Bronchial epithelial cell (primary cell): ENCODE measurements at places on chromosomes 4 and X.

- DNase-seq = no peak
Measured at GRCh38 chr4:8216443-8217245, 17.6 kb downstream of the SH3TC1 start.

DNA sequence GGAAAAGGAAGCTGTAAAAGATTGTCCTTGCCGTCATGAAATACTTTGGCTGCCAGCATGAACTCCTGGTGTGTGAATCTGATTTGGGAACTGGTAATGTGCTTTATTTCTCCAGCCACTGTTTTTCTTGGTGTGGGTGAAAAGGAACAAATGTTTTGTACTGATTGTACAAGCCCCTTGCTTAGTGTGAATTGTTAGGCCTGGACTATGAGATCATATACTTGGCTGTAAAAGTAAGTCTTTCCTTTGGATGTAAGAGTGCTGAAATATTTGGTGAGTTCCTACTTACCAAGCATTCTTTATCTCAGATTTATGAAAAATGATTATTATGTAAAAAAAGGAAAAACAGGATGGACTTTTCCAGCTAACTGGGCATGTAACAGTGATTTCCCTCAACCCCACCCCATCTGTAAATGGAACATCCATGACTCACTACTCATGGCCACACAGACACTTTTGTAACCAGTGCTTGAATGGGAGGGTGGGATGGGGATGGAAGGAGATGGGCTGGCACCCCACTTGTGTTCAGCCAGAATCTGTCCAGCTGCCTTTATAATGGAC lies 6.3 kb downstream of the FNIP2 start:
- peak; percentile 64 for DNase-seq

DNA sequence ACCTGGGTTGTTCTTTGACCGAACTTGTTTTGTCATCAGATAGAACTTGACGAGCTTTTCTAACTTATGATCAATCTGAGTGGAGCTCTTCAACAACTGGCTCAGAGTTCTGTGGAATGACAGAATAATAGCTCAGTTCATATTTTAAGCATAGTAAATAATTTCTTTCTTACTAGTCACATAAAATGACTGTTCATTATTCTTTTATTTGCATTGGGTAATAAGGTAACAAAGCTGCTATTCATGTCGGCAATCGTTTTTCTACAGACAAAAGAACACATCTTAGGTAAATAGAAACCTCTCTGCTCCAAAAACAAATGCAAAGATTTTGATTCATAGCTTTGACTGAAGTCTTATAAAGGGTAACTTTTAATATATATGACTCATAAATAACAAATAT lies 57.3 kb upstream of the CXCL8 start:
- DNase-seq = peak; percentile 94

GRCh38 chr4:169510617-169511016 lies 101.8 kb downstream of the NEK1 start:
- no peak for DNase-seq

DNA sequence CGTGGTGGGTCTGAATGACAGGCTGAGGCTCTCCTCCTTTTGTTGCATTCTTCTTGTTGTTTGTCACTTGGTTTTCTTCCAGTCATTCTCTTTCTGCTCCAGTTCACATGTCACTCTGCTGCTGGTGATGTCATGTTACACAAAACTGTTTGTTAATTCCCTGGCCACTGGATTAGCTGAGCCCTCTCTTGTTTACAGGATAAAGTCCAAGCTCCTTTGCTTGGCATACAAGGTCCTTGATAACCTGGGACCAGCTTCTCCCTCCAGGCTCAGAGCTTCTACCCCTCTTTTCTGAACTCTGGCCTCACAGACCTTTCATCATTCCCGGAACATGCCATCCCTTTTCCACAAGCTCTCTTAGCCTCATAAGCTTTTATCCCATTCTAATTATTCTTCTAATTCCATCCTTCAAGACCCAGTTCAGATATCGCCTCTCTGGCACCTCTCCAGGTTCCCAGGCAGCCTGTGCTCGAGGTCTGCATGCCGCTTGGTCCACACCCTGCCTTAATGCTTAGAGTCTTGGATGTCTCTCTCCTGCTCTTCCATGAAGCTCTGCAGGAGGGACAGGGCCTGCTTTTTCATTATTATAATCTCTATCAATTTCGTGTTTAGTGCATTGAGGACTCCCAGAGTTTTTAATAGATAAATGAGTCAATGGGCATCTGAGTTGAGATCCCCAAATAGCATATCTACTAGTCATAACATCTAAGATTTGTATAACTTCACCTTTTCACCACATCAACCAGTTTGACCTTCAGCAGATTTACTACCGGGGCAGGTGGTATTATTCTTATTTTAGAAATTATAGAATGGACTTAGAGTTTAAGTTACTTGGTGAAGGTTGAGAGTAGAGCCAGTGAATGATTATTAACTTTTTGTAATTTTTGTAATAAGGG lies 98.7 kb downstream of the TMEM131L start:
- DNase-seq = no peak

- DNase-seq = peak; percentile 38
Measured at GRCh38 chr4:52659001-52659721, at the start of gene USP46. Gene USP46, minus strand, starts transcription at chr4:52659301. Its CDS starts 151 bp downstream, at chr4:52659150.

GRCh38 chr4:156190615-156191014 lies 236.9 kb upstream of the CTSO start:
- peak; percentile 70 for DNase-seq

DNA sequence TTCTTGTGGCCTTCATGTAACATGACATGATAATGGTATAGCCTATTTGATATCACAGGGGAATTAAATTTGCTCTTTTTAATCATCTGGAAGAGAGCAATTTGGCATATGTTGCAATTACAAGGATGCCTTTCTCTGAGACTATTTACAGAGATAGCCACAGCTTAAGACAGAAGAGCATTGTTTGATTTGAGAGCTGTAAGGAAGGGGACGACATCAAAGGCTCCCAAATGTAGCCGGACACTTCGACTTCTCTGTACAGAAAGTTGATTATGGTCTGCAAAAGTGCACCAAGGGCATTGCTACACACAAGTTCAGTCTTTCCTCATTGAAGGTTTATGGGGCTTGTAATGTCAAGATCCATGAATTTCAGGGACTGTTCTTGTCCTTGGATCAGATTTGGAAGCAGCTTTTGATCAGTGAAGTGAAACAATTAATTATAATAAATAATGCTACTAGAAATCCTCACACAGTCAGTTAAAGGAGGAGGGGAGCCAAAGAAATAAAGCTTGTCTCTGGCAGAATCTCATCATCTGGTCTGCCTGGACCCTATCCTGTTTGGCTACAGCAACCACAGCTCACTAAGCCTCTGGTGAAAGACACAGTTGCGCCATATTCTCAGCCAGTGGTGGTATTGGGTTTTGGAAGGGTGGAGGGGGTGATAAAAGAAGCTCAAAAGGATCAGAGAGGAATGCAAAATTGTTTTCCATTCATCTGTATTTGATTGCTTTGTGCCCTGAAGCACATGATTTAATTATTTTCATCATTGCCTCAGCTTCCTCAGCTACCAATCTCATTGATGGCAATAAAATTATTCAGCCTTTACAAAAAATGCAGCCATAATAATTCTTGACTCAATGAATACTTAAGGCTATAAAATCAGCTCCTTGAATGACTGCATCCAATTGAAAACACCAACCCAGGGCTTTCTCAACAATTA lies 654.3 kb upstream of the LCORL start:
- DNase-seq = no peak

DNA sequence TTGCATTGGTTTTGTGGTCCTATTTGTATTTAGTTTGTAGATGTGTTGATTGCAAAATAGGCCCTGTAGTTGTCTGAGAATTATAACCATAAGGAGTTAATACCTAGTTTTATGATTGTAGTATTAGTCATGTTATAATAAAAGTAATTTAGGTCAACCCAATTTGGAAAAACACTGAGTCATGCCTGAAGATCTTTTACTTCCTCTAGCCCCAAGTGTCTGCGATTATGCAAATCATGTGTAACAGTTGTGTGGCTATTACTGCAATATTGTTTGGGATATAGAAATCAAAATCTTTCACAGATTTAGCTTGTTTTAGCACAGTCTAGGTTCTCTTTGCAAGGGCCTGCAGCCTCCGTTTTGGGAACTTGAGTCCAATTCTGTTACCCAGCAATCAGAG lies 12.6 kb downstream of the SRD5A3 start:
- DNase-seq = peak; percentile 95

- DNase-seq = no peak
Measured at GRCh38 chrX:39990388-39990787, 107.4 kb downstream of the BCOR start.

GRCh38 chrX:17020356-17020755 lies 73.9 kb downstream of the REPS2 start:
- no peak for DNase-seq

- no peak for DNase-seq
Measured at GRCh38 chrX:107599450-107599861, 28.9 kb upstream of the PRPS1 start.

DNA sequence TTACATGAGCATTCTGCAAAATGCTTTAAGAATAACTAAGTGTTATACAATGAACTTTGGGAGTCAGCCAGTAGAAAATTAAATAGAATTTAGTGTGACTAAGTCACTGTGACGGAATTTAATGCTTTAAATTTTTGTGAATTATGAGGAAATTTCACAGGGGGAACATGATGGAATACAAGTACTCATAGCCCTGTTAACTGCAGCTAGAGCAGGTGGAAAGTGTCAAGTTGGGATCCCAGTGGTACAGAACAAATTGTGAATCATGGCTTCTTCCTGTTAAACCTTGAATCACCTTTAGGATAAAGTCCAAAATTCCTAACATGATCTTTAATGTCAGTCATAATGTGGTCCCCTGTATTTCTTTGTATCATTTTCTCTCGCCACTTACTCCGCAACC lies 212.2 kb upstream of the CENPE start:
- peak; percentile 68 for DNase-seq
